ENCODE measurements at places on chromosomes 5 and 9.
A peak's percentile ranks its signal among the peaks of the same experiment; 100 is the strongest.

DNA sequence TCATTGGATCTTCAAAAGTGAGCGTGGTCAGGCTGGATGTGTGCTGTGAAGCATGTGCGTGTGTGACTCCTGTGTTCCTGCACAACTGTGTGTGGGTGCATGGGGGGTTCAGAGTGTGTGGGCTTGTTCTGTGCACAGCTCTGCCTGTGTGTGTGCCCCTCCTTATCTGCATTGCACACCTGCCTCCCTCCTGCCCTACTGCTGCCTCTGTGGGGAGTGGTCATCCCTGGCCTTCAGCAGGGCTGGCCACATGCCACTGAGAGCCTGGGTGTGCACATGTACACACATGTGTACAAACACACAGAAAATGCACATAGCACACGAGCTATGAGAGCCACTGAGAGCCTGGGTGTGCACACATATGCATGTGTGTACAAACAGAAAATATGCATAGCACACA is 92.1 kb downstream of the CACNA1B start:
- DNase-seq = no peak

- no peak for DNase-seq
Observed at GRCh38 chr5:150651924-150652671, 9.0 kb upstream of the MYOZ3 start.

DNA sequence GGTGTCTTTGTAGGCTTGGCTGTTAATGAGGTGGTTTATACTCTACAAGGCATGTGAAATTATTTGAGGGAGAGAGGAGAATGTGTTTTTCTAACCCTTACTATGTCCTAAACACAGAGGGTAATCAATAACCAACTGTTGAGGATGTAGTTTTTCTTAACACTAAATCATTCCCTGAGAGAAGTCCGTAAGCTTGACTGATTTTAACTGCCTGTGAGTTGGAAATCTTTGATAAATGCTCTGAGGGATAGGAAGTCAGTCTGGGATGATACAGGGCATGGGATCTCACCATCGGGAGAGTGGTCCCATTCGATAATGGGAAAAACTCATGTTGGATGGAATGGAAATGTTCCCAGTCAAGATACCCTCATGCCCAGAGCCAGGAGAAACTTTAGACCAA is 249.6 kb downstream of the PDZD2 start:
- no peak for DNase-seq

DNA sequence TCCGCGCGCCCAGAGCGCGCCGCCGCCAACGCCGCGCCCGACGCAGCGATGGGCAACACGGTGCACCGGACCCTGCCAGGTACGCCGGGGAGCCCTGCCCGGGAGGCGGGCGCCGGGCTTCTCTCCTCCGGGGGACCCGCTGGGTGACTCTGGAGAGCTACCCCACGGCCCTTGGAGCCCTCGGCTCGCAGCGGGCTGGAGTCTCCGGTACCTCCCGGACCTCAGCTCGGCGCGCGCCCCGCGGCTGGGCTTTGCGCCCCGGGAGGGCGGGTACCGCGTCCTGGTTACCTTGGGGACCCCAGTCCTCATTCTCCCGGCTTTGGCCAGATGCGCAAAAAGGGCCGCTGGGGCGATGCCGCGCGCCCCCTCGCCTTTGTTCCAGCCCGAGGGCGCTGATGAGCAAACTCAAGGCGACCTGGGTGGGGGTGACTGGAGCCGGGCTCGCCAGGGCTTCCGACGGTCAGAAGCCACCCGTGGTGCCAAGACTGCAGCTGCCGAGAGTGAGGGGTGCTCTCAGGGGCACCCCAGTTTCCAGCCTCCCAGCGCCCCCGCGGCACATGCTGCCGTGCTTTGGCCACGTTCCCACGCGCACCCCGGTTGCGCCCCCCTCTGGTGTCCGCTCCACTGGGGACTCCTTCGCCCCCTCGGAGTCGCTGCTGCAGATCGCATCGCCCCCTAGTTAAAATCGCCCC is 442 bp downstream of the NEURL1B start:
- DNase-seq = no peak

GRCh38 chr5:137250421-137250820 is 248.7 kb downstream of the SPOCK1 start:
- no peak for DNase-seq

GRCh38 chr5:125877248-125877647 is 546.0 kb upstream of the GRAMD2B start:
- peak; percentile 2 for DNase-seq

DNA sequence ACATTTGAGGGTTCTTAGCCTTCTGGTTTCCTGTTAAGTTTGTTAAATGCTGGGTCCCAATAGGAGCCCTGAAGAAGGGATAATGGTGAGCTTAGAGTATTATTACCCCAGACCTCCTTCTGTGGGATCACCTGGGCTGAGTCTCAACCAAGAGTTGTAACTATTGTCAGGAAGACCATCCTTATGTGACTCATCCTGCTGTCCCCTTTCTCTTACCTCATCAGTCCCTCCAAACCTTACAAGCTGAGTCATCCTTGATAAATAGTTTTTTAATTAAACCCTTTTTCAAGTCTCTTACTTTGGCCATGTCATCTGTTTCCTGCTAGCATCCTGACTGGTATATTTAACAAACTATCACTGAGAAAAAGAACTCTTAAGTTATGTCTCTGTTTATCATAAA is 502.8 kb downstream of the LRRC70 start:
- no peak for DNase-seq

DNA sequence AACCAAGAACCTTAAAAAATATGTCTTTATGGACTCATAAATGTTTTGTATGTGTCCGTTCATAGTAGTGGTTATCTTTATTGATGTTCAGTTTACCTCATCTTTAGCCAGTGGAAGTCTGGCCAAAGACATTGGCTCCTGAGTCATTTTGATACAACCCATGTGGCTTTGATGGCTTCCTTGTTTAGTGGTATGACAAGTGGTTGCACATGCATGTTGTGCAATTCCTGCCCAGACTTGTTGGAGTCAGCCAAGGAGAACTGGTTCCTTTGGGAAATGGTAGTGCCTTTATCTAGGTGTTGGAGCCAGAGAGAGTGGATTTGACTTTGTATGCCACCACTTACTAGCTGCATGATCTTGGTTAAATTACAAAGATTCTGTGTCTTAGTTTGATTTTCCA is 94.3 kb downstream of the RPS23 start:
- DNase-seq = peak; percentile 62

DNA sequence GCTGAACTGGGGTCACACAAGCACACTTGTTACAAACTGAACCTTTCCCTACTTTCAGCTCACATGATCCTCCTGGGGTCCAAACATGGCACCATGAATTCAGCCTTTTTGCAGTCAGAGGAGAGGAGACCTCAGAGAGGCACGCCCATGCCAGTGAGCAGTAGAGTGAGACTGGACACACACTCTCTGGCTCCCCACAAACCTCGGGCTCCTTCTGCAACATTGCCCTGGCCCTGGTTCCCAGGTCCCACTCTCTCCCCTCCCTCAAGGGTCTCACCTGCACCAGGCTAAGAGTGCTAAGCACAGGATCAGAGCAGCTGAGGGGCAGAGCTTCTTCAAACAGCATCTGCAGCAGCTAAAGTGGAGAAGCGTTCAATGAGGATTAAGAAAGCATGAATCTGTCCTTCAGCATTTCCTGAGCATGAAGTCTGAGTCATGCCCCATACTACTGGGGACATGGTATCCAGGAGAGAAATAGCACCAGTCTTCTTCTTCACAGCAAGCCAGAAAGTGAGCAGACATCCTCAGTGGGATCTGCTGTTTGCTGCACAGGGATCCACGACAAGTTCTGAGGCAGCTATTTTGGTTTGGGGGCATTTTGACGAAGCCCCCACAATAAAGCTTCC is 27.2 kb downstream of the SLC35A4 start:
- DNase-seq = peak; percentile 57

DNA sequence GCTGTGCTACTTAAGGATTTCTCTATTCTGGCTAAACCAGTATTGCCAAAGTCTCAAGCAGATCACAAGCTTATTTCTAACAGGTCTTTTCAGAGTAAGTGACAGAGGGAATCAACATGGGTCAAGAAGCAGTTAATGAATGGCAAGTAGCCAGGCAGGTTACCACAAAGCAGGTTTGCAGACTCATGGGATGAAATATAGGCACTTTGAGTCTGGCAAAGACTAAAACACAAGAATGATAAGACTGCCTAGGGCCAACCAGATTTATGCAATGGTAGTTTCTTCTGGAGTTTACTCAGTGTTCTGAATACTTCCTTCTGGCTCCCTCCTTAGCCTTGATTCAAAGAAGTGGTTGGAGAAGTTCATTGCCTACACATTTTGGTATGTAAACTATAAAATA is 3.6 kb downstream of the HMGCS1 start:
- no peak for DNase-seq

DNA sequence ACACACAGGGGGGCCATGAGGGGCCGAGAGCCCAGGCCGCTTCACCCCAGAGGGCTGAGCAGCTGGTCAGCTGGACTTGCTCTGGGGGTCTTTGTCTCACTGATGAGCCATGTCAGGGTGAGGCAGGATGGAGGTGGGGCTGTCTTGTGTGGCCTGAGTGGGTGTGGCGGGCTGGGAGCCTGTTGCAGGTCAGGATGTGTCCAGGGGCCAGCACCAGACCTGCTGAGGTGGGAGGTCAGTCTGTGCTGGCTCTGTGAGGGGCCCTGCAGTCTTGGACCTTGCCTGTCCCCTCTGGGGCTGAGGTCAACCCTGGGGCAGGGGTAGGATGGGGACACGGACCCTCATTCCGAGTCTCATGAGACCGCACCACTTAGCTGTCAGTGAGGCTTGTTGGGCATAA is 56.9 kb downstream of the RXRA start:
- no peak for DNase-seq

- DNase-seq = no peak
Observed at GRCh38 chr5:143135832-143136551, 267.5 kb downstream of the NR3C1 start.

DNA sequence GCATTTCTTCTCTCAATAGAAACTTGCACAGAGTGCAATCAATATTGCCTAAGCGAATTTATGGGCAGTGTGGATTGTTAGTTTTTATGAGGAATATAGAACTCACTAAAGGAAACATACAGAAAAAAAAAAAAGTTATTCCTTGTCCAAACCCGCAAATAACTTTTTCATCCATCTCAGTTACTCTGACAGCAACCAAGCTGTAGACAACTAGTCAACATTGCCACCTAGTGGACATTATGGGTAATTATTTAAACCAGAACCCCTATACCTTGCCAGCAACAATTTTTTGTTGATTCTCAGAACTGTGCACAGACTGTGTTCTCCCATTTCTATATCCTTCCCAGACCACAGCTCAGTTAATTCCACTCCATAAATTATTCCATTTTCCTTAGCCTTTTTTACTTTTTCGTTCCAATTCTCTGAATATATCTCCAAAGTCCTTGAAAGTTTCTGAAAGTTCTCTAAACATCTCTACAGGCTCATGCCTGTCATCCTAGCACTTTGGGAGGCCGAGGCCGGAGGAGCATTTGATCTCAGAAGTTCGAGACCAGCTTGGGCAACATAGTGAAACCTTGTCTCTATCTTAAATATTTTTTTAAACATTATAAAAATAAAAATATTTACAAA is 2.6 kb upstream of the AFAP1L1 start:
- peak; percentile 64 for DNase-seq

GRCh38 chr5:62385816-62386400 is 17.8 kb downstream of the DIMT1 start:
- no peak for DNase-seq

- DNase-seq = peak; percentile 93
Observed at GRCh38 chr9:120735415-120736126, 21.3 kb upstream of the MEGF9 start.

GRCh38 chr9:115198001-115198400 is 80.0 kb upstream of the TNC start:
- DNase-seq = no peak

- DNase-seq = peak; percentile 91
Observed at GRCh38 chr9:92963831-92964606, 16.7 kb downstream of the FGD3 start.

DNA sequence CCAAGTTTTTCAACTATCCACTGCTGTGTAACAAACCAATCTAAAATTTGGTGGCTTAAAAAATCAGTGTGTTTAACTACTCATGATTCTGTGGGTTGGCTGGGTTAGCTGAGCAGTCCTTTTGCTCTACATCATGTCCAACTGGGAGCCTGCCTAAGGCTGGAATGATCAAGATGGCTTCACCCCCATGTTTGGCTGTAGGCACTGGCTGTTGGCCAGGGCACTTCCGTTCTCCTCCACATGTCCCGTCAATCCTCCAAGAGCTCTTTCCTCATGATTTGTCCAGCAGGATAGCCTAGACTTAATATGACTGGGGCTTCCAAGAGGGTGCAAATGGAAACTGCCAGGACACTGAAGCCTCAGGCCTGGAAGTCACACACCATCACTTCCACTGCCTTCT is 17.0 kb upstream of the TSSK1B start:
- no peak for DNase-seq

DNA sequence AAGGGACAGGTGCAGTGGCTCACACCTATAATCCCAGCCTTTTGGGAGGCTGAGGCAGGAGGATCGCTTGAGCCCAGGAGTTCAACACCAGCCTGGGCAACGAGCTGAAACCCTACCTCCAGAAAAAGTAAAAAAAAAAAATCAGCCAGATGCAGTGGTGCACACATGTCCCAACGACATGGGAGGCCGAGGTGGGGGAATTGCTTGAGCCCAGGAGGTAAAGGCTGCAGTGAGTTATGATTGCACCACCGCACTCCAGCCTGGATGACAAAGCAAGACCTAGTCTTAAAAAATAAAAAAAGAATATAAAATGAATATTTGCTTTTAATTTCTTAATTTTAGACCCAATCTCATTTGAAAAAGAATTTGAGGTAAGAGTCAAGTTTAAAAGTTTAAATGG is 143.5 kb downstream of the LPAR1 start:
- DNase-seq = no peak

- DNase-seq = no peak
Observed at GRCh38 chr9:111838439-111838838, 43.7 kb upstream of the SHOC1 start.

DNA sequence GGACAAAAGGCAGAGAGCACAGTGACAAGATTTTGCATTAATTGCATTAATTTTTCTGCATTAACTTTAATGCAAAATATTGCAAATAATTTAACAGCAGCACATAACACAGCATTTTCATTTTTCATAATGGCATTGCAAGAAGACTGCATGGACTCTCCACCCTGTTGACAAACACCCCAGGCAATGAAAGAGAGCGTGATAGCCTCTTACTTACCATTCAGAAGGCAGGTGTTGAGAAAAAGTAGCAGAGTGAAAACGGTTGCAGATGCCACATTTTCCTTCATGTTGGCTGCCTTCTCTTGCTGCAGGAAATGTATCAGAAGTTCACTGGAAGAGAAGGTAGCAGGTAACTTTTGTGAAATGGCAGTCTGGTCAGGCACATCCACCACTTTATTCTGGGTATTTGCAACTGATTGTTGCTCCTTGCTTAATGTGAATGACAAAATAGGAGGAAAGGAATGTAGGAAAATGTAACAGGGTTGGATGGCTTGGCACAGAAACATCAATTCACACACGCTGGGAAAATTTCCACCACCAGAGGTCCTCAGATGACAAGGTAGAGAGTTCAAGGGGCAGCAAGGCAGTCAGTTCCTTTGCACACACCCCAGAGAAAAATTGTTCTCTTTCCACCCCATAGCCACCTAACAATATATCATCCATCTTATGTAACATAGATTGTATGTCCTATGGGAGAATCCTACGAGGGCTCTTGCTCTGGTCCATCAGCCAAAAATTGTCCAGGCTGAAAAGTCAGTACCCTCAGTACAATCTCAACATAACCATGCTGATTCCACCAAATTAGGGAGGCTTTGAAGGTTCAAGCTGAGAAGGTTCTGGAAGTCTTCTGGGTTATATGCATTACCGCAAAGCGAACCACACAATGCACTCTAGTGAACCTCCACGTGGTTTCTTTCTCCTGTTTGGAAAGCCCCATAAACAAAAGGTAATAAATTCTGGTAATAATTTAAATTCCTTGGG is 41.9 kb upstream of the AGXT2 start:
- DNase-seq = peak; percentile 67

- DNase-seq = no peak
Observed at GRCh38 chr9:128080206-128080605, 12.2 kb downstream of the SLC25A25 start.

Measured in NB4 (cell line).